ENCODE measurements at places on chromosomes 2 and 18.

GRCh38 chr2:60819155-60819862 is 62.1 kb upstream of the REL start:
- peak; percentile 82 for DNase-seq

- no peak for DNase-seq
These were observed 100.7 kb upstream of the CYP1B1 start for GRCh38 chr2:38176619-38177021.

- DNase-seq = peak; percentile 88
These were observed 52.0 kb downstream of the CYBRD1 start for GRCh38 chr2:171574149-171574795.

- no peak for DNase-seq
These were observed 16.4 kb downstream of the MAL start for GRCh38 chr2:95041824-95042442.

DNA sequence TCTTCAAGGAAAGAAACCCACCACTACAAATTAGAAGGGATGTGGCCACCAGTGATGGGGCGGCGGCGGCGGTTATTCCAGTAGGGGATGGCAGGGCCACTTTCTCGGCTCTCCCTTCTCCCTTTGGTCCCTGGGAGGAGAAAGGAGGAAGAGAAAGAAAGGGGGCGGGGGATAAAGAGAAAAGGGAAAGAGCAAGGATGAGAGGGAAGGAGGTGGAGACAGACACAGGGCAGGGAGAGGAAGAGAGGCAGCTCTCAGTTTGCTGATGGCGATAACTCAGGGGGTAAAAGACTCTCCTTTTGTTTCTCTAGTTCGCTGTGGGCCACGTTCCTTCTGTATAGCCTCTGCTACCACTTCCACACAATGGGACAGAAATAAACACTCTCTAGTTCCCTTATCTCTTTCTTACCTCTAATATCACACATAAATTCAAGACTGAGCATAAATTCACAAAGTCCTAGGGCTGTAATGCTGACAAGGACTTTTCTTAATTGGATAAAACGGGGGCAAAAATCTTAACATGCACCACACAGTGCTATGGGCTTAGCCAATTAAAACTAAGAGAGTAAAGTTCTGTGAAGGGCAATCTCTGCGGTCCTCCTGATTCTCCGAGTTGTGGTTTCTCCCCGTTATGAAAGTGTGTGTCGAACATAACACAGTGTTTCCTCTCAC is 14.6 kb downstream of the SFT2D3 start:
- DNase-seq = no peak
